Stimulated activated CD4-positive, alpha-beta T cell treated with anti-CD3 and anti-CD28 coated beads, Interleukin-2, amount 100 ng/mL, for 48 hours (primary cell): ENCODE measurements at places on chromosomes 7 and 10.

GRCh38 chr10:102549549-102549948 is 45.8 kb downstream of the SUFU start:
- DNase-seq = no peak

DNA sequence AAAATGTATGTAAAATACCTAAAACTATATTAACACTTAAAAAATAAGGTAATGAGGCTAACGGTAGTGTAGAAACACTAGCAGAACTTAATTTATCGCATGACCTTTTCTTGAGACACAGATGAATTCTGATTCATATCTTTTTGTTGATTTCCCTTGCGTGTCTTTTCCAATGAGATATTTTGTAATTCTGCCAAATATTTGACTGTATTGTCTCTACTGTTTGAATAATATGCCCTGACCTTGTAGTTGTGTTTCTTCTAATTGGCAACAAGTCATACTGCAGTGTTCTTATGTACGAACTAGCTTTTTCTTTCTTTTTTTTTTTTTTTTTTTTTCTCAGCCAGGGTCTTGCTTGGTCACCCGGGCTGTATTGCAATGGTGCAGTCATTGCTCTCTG is 9.2 kb upstream of the ABCB1 start:
- no peak for DNase-seq

DNA sequence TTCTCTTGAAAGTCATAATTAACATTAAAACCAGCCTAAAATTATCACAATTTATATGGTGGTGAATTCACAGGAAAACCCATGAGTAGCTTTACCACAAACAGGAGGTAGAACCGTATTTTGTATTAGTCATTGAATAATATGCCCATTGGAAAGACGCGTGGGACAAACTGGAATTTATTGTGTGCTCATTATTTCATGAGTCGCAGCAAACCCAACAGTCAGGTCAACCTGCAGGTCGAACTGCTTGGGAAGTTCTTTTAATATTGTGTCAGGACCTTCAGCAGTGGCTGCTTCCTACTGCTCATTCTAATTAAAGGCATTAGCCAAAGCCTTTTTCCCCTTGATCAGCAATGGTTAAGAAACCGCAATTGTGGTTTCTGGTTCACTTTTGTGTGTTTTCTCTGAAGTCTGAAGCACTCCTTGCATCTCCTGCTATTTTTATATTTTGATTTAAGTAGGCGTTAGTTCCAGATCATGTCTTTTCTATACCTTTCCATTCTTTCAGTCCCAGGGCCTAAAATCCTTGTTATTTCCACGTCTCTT is 100.1 kb downstream of the RAB11FIP2 start:
- DNase-seq = no peak

GRCh38 chr10:64312876-64313275 is 791.7 kb downstream of the REEP3 start:
- DNase-seq = no peak

- no peak for DNase-seq
These were observed 51.1 kb downstream of the DPYSL4 start for GRCh38 chr10:132237871-132238270.

DNA sequence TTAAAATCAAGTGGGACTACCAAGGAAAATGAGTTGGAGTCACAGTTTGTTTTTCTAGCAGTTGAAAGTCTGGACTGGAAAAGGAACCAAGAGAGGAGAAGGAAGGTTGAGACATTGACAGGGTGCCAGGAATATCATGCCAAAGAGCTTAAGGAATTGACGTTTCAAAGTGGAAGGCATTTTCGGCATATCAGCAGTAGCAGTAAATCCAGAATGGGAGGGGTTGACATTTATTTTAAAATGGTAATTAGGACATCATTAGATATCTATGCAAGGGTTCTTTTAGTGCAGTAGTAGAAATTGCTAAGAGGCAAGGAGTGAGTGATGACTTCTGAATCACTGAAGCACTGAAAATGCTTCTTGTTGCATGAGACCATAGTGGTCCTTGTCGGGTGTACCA is 335.9 kb upstream of the PLXDC2 start:
- DNase-seq = no peak

GRCh38 chr10:117955176-117955575 is 91.6 kb downstream of the RAB11FIP2 start:
- DNase-seq = no peak

GRCh38 chr10:124168581-124168980 is 75.2 kb upstream of the CHST15 start:
- no peak for DNase-seq

DNA sequence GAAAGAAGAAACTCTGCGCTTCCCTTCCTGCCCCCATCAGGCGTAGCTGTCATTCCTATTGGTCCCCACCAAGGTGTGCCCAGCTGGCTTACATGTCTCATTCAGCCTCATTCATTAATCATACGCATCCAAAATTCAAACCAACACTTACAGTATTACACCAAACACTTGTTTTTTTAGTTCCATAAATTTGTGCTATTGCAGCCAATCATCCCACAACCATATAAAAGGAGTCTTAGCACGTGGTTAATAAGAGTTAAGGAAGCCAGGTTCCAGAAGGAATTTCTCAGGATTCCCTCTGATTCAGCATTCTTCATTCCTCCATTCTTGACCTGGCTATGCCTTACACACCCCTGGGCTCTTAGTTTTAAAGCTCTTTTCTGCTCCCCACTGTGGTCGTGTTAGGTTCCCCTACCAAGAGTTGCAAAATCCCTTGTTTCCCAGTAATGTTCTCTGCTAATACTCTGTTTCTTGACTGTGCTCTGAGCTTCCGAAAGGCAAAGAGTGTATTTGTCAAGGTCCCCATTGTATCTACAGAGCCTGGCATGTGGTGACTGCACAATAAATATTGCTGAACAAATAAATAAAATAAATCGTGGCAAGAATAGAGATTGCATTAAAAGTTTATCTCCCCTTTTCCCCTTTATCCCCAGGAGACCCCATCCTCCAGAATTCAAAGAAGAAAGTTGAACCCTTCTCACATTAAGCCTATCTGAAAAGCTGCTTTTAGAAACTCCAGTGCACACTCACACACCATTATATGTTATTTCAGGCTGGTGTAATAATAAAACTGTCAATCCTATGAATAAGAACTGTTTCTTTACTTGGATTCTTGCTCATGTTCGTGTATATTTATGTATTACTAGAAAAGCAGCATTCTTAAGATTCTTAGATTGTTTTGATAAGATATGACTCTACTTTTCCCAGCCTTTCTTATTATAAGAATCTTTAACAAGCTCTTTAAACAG is 514.4 kb downstream of the INHBA start:
- DNase-seq = no peak

DNA sequence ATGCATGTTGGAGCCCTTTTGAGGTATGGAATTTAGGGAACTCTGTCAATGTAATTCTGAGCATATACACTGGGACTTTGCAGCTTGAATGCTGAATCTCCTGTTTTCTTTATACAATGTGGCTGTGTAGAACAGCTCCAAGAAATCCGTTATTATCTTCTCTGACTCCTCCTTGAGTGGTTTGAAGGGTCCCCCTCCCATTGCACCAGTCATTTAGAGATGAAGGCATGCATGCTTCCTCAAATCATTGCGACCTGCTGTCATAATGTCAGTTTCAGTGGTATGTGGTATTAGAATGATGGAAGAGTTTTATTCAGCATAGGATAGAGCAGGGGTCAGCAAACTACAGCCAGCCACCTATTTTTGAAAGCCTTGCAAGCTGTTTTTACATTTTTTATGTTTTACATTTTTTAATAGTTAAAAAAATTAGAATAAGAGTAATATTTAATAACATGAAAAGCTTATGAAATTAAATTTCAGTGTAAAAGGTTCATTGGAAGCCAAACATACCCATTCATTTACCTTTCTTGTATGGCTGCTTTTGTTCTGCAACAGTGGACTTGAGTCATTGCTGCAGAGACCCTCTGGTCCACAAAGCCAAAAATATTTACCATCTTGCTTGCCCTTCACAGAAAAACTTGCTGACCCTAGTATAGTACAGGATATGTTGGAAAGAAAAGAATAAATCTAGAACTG is 8.1 kb downstream of the STK17A start:
- no peak for DNase-seq

DNA sequence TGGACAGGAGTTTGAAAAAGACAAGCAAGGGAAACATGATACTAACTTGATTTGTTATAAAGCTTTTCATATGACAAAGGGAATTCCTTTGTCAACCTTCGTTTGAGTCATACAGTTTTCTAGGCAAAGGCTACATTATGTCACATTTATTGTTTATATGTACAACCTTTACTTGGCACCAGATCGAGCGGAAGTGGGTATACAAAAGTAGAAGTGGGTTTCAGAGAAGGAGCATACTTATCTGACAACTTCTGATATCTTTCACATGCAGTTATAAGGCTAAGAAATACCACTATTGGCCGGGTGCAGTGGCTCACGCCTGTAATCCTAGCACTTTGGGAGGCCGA is 11.0 kb downstream of the STMP1 start:
- no peak for DNase-seq

- no peak for DNase-seq
These were observed 76.1 kb downstream of the PROSER2 start for GRCh38 chr10:11899067-11899876.

- no peak for DNase-seq
These were observed 39.2 kb upstream of the MBL2 start for GRCh38 chr10:52811776-52812175.

DNA sequence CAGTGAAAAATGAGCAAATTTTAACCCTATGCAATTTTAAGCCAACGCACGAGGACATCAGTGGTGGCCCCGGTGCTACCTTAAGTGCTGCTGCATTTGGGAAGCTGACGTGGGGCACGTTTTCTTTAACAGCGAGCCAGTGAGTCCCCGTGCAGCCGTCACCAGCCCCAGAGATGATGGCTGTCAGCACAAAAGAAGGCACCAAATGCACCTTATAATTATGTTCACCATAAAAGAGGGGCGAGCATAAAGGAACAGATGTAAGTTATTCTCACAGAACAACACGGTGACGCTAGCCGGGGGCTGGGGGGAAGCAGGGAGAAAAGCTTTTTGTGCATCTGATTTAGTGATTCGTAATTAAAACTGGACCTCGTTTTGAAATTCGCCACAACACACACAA is 260.1 kb downstream of the DNAJB6 start:
- no peak for DNase-seq

GRCh38 chr7:48875045-48875916 is 49.1 kb upstream of the CDC14C start:
- no peak for DNase-seq

DNA sequence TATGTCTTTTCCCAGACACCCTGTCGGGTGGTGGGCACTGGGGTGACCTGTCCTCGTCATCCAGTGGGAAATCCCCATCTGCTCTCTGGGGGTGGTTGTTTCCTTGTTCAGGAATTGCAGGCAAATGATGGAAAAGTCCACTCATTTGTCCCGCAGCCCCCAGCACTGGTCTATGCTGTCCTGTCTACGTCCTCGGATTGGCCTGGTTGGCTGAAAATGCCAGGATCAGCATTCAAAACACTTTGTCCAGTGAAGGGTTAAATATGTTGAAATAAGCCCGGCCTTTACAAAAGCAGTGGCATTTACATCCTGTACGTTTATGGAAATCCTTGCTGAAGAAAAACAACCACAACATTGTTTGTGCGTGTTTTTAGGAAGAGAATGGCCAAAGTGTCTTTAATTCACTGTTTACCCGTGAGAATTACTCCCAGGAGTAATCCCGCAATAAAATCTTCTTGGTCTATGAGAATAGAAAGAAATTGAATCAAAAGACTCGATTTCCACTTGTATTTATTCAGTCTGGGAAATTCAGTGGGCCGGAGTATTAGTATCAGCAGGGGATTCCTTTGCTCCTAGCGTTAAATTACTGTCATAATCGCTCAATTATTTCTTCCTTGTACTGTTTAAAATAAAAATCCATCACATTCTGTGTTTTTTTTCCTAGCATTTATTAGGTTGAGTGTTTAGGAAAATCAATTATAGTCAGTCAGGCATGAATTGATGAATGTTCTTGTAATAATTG is 116.8 kb upstream of the SH2B2 start:
- DNase-seq = no peak

DNA sequence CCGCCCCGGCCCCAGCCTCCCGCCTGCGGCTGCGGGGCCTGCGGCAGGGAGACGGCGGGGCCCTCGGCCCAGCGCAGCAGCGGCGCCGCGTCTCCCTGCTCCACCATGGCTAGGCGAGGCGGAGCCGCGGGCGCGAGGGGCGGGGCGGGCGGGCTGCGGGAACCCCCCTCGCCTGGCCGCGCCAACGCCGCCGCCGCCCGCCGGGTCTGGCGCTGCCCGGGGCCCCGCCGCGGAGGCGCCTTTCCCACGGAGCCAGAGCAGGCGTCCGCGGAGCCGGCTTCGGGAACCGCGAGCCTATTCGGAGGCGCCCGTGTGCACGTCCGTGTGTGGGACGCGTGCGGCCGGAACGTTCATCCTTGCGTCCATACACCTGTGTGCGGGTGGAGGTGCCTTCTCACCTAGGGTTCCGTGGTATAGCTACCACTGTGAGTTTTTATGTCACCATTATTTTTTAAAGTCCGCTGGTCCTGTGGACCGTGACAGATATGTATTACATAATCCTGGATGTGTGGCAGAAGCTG is at the start of gene DENND11:
TSS of gene DENND11 (minus strand) at position 120 of the 521 bp plus-strand sequence. CDS start at position 107, 13 bp downstream.
- peak; percentile 47 for DNase-seq

DNA sequence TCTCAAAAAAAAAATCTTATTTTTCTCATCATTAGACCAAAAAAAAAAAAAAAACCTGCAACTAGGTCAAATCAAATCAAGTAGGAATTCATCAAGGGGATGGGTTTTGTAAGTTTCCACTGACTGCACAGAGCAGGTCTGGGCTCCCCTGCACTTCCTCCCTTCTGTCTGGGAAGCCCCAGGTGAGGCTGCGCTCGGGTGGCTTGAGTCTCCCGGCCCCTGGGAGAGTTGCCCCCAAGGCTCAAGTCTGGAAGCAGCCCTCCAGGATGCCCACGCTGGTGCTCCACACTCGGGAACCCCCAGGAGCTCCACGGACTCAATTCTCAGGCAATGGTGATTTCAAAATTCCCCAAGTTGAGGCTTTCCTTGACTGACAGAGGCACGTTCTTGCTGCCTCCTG is 41.7 kb upstream of the RBM33 start:
- no peak for DNase-seq

DNA sequence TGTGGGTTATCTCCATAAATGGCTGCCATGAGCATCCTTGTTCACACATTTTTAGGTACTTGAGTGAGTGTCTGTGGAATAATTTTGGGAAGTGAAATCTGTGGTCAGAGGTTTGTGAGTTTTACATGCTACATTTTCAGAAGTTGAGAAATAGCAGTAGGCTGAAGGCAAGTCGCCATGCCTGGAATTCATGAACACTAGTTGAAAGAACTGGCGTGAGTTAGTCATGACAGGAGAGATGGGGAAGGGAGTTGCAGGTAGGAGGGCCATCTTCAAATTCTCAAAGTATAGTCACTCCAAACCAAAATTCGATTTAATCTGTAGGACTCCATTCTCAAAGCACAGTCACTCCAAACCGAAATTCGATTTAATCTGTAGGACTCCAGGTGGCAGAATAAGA is 89.6 kb downstream of the EGFR start:
- DNase-seq = no peak

DNA sequence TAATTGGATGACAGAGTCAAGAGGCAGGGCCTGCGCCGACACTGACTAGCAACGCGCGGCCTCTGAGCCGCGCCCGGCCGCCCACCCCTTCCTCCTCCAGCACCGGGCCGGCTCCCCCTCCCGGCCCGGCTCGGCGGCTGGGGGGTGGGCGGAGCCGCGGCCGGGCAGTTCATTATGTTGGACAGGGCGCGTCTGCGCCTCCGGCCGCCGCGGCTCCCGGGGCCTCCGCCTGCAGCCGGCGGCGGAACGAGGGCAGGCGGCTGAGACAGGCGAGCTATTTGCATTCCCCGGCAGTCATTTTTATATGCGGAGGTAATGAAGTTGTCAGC is 106.7 kb downstream of the SNX10 start:
- peak; percentile 24 for DNase-seq

- DNase-seq = no peak
These were observed 29.9 kb downstream of the PAPOLB start for GRCh38 chr7:4831723-4832495.

- DNase-seq = no peak
These were observed 157.0 kb downstream of the PTPN20 start for GRCh38 chr10:47067949-47068940.
